ENCODE measurements at places on chromosomes 1 and 21.

GRCh38 chr1:222750651-222751050 lies 13.6 kb downstream of the FAM177B start:
- no peak for DNase-seq

DNA sequence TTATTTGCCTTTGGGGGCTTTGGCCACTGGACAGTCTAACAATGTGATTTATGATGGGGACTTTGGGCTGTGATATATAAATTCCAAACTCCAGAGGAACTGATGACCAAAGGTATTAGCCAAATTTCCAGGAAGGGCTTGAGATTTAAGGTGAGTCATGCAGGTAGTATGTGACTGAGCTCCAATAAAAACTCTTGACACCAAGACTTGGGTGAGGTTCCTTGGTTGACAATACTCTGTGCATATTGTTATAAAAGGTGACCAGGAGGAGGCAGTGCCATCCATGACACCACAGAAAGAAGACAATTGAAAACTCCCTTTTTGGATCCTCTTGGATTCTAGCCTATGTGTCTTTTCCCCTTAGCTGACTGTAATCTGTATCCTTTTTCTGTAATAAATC lies 392.7 kb upstream of the LRRC7 start:
- DNase-seq: no peak

GRCh38 chr1:107787299-107787698 lies 177.7 kb downstream of the VAV3 start:
- DNase-seq: peak; percentile 43

GRCh38 chr1:178506669-178507068 lies 6.2 kb upstream of the TEX35 start:
- DNase-seq: no peak

- DNase-seq: no peak
Observed at GRCh38 chr1:33343539-33343938, 22.6 kb upstream of the A3GALT2 start.

- DNase-seq: no peak
Observed at GRCh38 chr1:206953126-206953525, 6.9 kb upstream of the PIGR start.

- DNase-seq: no peak
Observed at GRCh38 chr1:117702654-117703053, 96.8 kb downstream of the TENT5C start.

DNA sequence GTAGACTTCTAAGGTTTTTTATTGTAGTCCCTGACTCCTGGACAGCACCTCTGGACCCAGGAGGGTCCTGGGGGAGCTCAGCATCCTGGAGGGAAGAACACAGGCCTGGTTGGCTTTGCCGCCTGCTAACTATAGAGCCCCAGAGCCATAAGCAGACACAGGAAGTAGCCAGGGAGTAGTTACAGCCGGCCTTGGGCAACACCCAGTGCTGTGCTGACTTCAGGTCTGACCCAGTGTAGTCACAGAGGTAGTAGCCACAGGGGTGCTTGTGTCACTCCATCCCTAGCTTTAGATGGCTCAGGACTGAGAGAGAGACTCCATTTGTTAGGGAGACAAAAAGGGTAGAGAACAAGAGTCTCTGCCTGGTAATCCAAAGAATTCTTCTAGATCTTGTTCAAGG lies 21.9 kb downstream of the MCOLN2 start:
- no peak for DNase-seq

DNA sequence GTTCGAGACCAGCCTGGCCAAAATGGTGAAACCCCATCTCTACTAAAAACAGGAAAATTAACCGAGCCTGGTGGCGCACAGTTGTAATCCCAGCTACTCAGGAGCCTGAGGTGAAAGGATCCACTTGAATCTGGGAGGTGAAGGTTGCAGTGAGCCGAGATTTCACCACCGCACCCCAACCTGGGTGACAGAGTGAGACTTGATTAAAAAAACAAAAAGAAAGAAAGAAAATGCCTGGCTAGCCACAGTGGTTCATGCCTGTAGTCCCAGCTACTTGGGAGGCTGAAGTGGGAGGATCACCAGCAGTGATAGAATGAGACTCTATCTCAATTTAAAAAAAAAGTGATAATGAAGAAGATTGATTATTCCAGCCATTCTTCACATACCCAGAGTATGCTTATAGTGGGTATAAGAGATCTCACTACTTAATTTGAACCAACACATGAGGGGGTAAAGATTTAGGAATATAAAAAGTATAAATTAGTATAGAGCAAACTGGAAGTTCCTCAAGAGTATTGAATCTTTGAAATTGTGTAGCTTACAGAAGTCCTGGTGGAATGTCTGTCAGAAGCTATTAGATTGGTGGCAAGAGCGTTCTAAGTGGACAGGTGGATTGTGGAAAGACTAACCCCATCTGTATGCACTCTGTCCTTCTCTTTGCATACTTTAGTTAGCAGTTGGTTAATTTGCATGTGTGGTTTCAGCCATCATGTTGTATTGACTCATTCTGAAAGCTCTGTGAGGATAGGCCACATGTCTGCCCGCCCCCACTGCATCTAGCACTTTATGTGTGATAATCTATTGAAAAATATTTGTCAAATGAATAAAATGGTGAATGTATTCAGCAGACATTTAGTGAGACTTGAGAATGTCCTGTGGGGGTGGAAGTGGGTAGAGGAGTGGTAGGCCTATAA lies 25.0 kb downstream of the RLF start:
- peak; percentile 20 for DNase-seq

DNA sequence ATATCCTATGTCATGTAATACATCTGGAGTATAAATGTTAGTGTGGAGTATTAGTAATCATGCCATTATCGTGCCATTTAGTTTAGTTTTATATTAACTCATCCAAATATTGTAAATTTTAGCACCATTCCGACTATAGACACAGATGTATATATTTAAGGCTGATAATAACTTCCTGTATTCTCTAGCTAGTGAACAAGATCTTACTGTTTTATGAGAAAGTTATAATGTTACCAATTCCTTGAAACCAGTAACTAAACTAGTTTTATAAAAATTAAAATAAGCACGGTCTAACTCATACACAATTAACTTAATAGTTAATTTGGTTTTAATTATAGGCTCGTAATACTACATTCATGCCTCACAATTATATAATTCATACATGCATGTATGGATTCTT lies 808.6 kb downstream of the USP25 start:
- no peak for DNase-seq

DNA sequence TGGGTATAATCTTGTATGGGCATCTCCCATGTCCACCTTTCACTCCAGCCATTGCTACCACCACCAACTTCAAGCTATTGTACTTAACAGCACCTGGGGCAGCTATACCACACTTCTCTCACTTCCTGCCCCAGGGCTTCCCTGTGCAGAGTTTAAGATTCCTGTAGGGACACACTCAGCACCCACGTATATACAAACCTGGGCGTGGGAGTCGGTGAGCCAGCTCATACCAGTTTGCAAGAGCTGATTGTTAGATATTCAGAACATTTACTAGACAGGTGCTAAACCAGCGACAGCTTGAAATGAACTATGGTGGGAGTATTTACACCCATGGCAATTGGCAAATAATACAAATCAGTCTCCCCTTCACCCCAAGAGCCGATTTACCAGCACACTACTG lies 114.8 kb upstream of the CSF3R start:
- DNase-seq: no peak

DNA sequence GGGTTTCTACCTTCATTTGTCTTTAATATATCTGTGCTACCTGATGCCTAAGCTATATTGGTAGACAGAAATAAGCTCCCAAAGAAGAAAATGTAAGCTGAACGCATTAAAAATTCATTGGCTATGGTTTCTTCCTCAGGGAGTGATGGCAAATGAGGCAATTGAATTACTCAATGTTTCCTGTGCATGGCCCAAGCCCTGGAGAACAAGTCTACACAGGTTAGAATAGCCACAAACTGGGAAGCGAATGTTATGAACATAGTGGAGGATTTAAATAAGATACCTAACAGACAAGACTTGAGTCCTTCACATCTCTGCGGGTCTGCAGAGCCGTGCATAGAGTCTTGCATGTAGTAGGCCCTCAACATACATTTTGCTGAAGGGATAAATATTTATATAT lies 350.3 kb downstream of the RWDD3 start:
- no peak for DNase-seq

- no peak for DNase-seq
Observed at GRCh38 chr1:181972256-181972655, 89.3 kb downstream of the ZNF648 start.

DNA sequence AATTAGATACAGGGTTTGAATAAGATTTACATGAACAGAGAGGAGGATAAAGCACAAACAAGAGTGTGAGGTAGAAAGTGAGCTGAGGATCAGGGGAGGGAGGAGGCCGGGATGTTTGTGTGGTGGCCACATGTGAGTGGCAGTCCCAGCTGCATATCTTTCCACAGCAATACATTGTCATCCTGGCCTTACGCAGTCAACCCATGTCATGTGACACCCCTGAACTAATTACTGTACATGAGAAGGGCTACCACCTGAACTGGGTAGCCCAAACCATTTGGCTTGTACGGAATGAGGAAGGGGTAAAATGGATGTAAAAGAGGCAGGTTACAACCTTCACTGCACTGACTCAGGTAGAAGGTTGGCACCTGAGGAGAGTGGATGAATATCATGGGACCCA lies 4.2 kb downstream of the SLAMF7 start:
- peak; percentile 25 for DNase-seq

DNA sequence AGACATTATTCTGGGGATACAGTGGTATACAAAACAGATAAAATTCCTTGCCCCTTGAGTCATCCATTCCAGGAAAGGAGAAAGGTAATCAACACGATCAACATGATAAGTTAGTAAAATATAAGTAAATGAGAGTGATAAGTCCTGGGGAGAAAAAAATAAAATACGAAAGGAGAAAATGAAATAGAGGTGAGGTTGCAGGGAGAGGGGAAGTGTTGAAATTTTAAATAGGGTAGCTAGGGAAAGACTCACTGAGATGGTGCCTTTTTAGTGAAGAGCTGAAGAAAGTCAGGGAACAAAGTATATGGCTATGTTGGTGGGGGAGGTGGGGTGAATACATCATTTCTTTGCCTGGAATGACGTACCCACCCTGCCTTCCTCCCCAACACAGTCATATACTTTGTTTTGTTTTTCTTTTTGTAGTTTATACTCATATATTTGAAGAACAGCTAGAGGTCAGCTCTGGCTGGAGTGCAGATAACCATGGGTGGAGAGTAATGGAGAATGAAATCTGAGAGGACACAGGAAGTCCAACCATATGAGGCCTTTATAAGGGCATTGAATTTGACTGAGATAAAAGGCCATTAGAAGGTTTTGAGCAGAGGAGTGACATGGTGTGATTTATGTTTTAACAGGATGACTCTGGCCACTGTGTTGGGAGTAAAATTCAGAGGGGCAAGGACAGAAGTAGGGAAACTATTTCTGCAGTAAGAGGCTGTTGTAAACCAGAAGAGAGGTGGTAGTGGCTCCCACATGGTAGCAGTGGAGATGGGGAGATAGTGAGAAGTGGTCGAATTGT lies 54.8 kb downstream of the OSBPL9 start:
- DNase-seq: no peak

- no peak for DNase-seq
Observed at GRCh38 chr1:25573961-25574360, 30.6 kb downstream of the LDLRAP1 start.

- no peak for DNase-seq
Observed at GRCh38 chr21:44820851-44821250, 3.0 kb upstream of the SUMO3 start.

Measured in CD4-positive, alpha-beta T cell treated with Interleukin-1 beta for 1 hour (primary cell).